Adrenal gland (tissue), 19 donors: ENCODE measurements at places on chromosomes 4 and X. TPM values are rescaled to one million over a fixed set of nuclear protein-coding genes. Genes with fewer than 3 reads are reported as not detected.

GRCh38 chr4:48184882-48185281, 50.8 kb upstream of the TXK start:
- no peak for DNase-seq
- no peak overlapping the region for H3K27ac ChIP-seq
- H3K27me3 ChIP-seq: no peaks in the 10 kb centered on the region
- no peaks in the 10 kb centered on the region for H3K4me1 ChIP-seq
- H3K36me3 ChIP-seq: no peaks in the 10 kb centered on the region

The SLC9B1 gene
- 1.5 TPM for total RNA-seq

GRCh38 chr4:137635601-137636000, 103.3 kb upstream of the PCDH18 start:
- no peak overlapping the region for H3K4me3 ChIP-seq
- H3K36me3 ChIP-seq: no peaks in the 10 kb centered on the region
- DNase-seq: no peak
- no peaks in the 10 kb centered on the region for H3K27me3 ChIP-seq
- H3K4me1 ChIP-seq: no peaks in the 10 kb centered on the region

The ANKRD37 gene
- total RNA-seq: 6.9 TPM

The PUDP gene
- 21.1 TPM for total RNA-seq

DNA sequence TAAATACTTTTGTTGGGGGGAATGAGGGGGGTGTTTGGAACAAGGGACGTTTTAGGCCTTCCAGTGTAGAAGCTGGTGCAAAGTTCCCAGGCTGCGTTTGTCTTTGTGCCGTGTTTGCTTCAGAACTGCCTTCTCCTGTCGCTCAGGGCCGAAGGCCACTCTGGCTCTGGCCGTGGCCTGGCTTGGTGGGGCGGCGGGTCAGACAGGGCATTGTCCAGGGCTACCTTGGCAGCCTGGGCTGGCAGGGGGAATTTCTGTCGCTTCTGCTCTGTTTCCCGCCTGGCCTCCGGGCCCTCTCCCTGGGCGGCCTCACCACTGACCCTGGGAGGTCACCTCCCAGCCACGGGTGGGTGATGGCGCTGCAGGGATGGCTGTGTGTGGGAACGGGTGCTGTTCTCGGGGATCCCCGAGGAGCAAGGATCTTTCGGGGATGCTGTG, 140.0 kb downstream of the COL4A6 start:
- no peak for DNase-seq
- no peak overlapping the region for H3K27ac ChIP-seq
- no peaks in the 10 kb centered on the region for H3K36me3 ChIP-seq

DNA sequence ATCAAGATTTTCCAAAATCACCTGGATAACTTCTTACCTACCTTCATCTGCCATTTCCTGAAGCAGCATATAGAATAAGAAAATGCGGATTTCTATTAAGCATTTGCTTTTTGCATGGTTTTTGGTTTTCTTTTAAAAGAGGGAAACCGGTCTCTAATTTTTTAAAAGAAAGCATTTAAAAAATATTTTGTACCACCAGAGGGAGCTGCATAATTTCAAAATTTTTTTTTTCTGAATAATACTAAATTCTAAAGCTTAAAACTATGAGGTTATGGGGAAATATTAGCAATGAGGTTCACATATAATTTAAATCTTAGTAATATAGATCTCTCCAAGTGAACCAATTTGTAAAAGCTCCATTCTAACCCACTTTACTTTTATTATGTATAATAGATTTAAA, 137.7 kb upstream of the TENT5D start:
- DNase-seq: no peak
- H3K27me3 ChIP-seq: no peaks in the 10 kb centered on the region
- H3K27ac ChIP-seq: no peak overlapping the region
- H3K36me3 ChIP-seq: no peaks in the 10 kb centered on the region

DNA sequence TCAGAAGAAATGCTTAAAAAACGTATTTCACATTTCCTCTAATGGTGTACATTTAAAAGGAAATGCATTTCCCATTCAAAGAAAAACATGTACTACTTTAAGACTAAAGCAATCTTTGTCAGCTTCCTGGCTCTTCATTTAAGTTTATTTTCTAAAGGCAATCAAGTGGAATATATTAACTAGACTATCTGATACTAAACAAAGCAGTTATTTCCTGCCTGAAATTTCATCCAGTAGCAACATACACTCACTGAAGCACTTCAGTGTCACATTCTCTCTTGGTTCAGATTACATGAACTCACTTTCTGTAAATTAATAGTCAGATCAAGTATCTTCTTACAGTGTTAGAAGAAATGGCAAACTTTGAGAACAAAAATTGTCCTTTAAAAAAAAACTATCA, 42.5 kb downstream of the LRBA start:
- H3K4me3 ChIP-seq: no peak overlapping the region
- no peaks in the 10 kb centered on the region for H3K27me3 ChIP-seq
- H3K27ac ChIP-seq: no peak overlapping the region
- peaks cover 17% of the 10 kb centered on the region for H3K4me1 ChIP-seq

The OTC gene
- not detected for total RNA-seq

The SLC6A14 gene
- not detected for total RNA-seq

GRCh38 chr4:55012363-55013230, 112.8 kb downstream of the KDR start:
- no peaks in the 10 kb centered on the region for H3K4me1 ChIP-seq
- no peaks in the 10 kb centered on the region for H3K36me3 ChIP-seq
- H3K4me3 ChIP-seq: no peak overlapping the region
- DNase-seq: no peak
- H3K27ac ChIP-seq: no peak overlapping the region

DNA sequence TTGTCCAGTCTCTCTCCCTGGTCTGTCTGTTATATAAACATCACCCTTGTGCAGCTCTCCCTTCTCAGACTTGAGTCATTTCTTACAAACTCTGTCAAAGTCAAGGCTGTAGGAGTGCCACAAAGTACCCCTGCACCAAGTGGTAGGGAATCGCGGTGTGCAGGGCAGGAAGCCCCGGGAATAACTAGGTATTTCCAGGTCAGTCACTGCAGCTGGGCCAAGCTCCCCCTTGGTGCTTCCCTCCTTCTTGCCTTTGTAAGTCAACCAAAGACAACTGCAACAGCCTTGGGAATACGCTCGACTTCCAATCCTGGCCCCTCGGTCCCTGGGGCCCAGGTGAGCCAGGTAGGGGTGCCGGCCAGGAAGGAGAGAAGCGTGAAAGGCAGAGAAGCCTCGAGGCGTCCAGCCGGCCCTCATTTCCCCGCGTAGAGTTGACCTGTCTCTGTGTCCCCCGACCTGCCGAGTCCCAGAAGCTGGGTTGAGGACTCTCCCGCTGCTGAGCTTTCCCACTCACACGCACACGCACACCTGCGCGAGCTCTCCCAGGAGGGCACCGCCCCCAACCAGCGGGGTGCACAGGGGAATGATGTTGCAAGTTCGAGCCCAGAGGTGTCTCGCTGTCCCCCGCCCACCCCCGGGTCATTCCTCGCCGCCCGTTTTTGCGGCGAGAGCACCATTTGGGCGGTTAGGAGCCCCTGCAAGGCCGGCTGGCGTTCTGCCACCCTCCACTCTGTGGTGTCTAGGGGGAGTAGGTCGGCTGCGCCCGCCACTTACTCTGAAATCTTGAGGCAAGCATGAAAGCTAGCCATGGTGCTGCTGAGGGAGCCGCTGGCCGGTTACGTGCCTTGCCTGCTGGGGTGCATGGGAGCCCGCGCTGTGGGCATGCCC, 22.8 kb upstream of the KIAA1210 start:
- peaks cover 34% of the 10 kb centered on the region for H3K27me3 ChIP-seq
- H3K4me3 ChIP-seq: no peak overlapping the region
- H3K4me1 ChIP-seq: no peaks in the 10 kb centered on the region
- no peak overlapping the region for H3K27ac ChIP-seq
- no peaks in the 10 kb centered on the region for H3K36me3 ChIP-seq
- DNase-seq: peak; percentile 7

DNA sequence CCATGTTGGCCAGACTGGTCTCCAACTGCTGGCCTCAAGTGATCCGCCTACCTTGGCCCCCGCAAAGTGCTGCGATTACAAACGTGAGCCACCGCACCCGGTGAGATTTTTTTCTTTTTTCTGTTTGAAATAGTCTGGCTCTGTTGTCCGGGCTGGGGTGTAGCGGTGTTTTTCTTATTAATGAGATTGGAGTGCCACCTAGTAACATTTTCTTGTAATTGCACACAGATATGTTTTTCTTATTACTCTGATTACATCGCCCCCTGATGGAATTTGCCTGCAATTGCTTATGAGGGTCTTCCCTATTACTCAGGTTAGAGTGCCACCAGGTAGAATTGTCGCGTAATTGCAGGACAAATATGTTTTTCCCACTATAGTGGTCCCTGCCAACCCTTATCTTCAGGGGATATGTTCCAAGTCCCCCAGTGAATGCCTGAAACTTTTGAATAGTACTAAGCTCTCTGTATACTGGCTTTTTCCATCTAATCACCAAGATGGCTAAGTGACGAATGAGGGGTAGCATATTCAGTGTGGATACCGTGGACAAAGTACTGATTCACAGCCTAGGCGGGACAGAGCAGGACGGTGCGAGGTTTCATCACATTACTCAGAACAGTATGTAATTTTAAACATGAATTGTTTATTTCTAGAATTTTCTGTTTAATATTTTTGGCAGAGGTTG, 8.6 kb upstream of the PDHA1 start:
- H3K4me3 ChIP-seq: no peak overlapping the region
- H3K27ac ChIP-seq: no peak overlapping the region
- H3K27me3 ChIP-seq: no peaks in the 10 kb centered on the region
- no peaks in the 10 kb centered on the region for H3K36me3 ChIP-seq
- H3K4me1 ChIP-seq: no peaks in the 10 kb centered on the region

DNA sequence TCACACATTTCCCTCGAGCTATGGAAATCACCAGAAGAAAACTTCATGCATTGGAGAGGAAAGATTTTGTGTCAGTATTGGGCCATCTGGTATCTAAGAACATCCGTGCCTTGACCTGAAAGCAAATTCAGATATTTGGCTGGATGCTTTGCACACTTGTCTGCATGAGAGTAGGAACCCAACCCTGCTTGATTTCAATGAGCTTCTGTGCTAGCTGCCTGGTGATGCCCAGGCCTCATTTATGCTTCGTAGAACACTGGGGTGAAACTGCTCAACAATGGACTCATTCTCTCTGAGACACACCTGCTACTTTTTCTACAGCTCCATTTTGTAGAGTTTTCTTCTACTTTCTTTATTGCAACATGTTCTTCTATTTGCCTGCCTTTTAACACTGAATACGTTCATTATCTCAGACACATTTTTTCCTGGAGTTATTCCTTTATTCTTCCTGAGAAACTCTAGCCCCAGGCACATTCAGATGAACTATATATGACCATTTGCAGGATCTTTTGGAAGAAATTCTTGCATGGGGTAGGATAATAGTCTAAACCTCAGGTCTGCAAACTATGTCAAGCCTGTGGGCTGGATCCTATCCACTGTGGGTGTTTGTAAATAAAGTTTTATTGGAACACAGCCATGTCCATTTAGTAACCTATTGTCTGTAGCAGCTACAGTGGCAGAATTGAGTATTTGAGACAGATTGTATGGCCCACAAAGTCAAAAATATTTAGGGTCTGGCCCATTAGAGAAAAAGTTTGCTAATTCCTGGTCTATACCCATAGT, 83.8 kb upstream of the CLCN4 start:
- no peaks in the 10 kb centered on the region for H3K4me1 ChIP-seq
- DNase-seq: no peak
- H3K36me3 ChIP-seq: peaks cover under 1% of the 10 kb centered on the region
- H3K27me3 ChIP-seq: no peaks in the 10 kb centered on the region
- no peak overlapping the region for H3K4me3 ChIP-seq

The SLC34A2 gene
- not detected for total RNA-seq

The DCAF12L1 gene
- 0.06 TPM for total RNA-seq

GRCh38 chrX:19089555-19090040, 32.7 kb downstream of the ADGRG2 start:
- H3K27ac ChIP-seq: no peak overlapping the region
- H3K36me3 ChIP-seq: no peaks in the 10 kb centered on the region
- no peaks in the 10 kb centered on the region for H3K27me3 ChIP-seq
- H3K4me3 ChIP-seq: no peak overlapping the region

DNA sequence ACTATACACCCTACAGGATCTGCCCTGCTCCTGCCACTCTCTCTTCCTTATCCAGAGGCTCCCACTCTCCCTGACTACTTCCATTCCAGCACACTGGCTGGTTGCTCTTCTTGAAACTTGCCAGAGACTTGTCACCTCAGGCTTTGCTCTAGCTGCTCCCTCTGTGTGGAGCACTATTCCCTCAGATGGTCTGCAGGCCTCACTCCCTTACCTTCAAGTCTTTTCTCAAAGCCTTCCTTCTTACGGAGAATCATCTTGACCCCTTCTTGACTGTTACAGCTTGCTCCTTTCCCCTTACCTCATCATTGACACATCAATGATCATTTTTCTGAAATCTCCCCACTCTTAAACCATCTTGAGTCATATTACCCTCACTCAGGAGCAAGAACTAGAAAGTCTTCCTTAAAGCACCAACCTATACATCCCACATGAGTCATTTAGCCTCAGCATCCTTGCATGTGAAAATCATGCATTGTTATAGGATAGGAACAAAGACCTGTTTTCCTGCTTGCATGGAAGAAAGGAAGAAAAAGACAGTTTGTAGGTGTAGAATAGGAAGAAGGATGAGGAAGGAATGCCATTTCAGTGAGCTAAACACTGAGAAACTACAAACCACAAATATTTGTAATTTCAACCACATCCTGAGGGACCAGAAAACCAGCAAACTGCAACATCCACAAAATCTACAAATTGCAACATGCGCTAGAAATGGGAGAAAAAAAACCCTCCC, 55.7 kb downstream of the ANTXR2 start:
- DNase-seq: no peak
- no peaks in the 10 kb centered on the region for H3K27me3 ChIP-seq
- H3K4me3 ChIP-seq: no peak overlapping the region
- H3K36me3 ChIP-seq: no peaks in the 10 kb centered on the region

- H3K27me3 ChIP-seq: no peaks in the 10 kb centered on the region
- H3K4me1 ChIP-seq: no peaks in the 10 kb centered on the region
- H3K4me3 ChIP-seq: no peak overlapping the region
- no peak overlapping the region for H3K27ac ChIP-seq
- no peaks in the 10 kb centered on the region for H3K36me3 ChIP-seq
Measured at GRCh38 chr4:159764343-159764952, 661.6 kb downstream of the RAPGEF2 start.

The MORC4 gene
- total RNA-seq: 37.4 TPM

The PRIMPOL gene
- 7.5 TPM for total RNA-seq

DNA sequence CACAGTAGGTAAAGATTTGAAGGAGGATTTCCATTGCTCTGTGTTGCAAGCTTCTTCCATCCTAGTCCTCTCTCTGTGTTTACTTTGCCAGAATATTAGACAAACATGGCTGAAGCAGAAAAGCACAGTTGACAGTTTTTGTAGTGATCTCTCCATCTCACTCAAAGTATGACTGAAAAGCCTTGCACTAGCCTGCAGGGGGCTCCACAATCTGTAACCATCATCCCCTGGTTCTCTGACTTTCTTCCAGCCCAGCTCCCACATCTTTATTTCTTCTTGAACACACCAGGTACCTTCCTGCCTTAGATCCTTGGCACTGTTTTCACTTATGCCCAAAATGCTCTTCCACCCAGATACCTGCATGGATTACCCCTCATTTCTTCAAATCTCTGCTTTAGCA, 34.1 kb upstream of the HHIP start:
- H3K4me1 ChIP-seq: no peaks in the 10 kb centered on the region
- H3K36me3 ChIP-seq: no peaks in the 10 kb centered on the region
- H3K27ac ChIP-seq: no peak overlapping the region
- no peaks in the 10 kb centered on the region for H3K27me3 ChIP-seq
- DNase-seq: peak; percentile 21
- no peak overlapping the region for H3K4me3 ChIP-seq
